ENCODE measurements at places on chromosomes 3 and 15.

DNA sequence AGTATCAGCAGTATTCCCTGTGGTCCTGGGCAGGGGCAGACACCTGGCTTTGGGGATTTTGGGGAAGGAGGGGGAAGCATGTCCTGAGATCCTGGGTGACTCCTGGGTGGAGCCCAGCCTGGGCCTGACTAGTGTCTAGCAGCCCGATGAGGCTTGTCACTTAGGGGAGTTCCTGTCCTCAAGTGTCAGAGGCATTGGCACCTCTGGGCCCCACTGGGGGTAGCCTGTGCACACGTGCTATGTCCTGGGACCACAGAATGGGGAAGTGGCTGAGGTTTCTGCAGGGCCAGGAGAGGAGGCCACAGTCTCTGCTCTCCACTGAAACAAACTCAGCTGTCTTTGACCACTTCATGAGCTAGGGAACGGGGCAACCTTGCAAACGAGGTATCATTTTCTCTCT is 31.5 kb upstream of the ADCY5 start:
- DNase-seq: no peak

DNA sequence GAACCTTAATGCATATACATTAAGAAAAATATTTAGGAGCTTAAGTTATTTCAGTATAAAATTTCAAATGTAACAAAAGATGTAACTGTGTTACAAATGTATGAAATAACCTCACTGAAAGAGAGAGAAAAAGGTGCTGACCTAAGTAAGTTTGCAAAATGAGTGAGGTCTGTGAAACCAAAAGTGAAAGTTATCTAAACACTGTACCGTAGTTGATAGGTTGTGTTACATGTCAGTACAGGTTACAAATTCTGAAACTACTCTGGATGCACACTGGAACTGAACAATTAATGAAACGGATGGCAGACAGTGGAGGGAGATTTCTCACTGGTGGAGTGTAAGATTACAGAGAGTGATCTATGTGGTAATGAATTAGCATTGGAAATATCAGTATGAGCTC is 420.7 kb downstream of the ZNF385D start:
- no peak for DNase-seq

GRCh38 chr15:39100106-39100660 is 480.7 kb upstream of the THBS1 start:
- DNase-seq: no peak

GRCh38 chr15:91209726-91210125 is 109.7 kb downstream of the SV2B start:
- DNase-seq: no peak

- no peak for DNase-seq
These were observed 23.9 kb upstream of the CTXND1 start for GRCh38 chr15:80275961-80276360.

DNA sequence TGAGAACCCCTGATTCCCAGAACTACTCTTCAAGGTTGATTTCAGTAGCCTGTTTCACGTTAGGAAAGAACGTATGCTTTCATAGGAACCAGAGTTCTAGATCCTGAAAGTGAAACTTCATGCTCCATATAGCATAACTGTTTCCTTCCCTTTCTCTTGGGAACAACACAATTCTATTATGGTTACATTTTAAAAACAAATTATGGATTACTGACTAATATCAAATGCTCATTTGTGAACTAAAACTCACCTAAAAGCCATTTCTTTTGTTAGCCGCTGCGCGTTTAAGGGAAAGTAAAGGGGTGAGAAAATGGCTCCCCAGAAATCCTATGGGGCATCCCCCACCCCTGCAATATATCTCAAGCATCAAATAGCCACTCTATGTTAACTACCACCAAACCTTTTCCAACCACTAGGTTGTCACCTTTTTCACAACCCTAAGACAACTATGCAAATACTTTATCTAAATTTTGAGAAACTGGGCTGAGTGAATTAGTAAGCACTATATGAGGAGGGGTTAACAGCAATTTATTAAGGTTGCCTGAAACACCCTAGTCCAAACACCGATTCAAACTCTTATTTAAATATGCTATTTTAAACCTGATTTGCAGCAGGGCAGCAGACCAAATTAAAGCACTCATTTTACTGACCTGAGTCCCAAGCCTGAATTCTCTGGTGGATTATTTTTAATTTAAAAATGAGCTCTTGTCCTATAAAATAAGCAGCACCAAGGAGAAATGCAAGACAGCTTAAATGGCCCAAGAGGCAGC is 2.4 kb downstream of the SIAH2 start:
- no peak for DNase-seq

DNA sequence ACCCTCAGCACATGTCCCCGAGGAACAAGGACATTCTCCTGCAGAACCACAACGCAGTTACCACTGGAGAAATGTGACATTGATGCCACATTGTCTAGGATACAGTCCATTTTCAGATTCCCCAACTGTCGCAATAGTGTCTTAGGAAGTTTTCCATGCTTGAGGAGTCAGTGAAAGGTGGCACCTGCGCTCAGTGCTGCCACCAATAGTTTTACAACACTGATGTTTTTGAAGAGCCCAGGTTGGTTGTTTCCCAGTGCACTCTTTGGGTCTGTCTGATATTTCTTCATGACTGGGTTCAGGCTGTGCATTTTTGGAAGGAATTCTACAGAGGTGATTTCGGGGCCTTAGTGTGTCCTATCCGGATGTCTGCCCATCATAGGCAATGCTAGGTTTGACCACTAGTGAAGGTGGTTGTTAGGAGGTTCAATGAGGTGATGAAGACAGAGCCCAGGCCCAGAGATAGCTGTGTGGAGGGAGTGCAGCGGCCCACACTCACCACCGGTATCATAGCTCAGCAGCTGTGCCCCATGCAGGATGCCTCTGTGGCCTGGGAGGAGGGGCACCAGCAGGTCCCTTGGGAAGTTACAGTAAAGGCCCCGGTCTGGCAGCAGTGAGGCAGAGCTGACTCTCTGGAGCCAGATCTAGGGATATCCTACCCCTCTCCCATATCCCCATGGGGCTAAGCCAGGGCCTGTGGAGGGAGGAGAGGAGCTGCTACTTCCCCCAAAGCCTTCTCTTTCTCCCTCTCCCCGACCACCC is 96.6 kb downstream of the DNAJB8 start:
- no peak for DNase-seq

Data from AG04449 (cell line).